Stimulated activated CD8-positive, alpha-beta memory T cell treated with anti-CD3 and anti-CD28 coated beads, Interleukin-4, amount 100 ng/mL, for 48 hours (primary cell): ENCODE measurements at places on chromosomes 12 and 14.

DNA sequence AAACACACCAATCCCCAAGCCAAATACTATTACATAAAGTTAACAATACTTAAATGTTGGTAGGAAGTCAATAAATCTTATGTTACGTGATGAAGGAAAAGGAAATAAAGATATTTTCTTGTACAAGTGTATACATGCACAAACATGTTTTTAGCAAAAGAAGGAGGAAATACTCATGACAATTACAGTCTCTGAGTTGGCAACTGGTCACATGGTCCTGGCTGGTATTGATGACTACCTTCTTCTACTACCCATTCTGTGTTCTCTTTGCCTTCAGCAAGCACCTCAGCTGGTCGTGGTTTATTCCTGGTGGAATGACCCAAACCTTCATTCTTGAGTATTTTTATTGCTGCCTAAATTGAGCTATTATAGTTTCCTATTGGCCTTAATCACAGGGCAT, 84.8 kb downstream of the PLBD1 start:
- DNase-seq: no peak

GRCh38 chr12:53380794-53381730, 1.1 kb downstream of the SP1 start:
- no peak for DNase-seq

DNA sequence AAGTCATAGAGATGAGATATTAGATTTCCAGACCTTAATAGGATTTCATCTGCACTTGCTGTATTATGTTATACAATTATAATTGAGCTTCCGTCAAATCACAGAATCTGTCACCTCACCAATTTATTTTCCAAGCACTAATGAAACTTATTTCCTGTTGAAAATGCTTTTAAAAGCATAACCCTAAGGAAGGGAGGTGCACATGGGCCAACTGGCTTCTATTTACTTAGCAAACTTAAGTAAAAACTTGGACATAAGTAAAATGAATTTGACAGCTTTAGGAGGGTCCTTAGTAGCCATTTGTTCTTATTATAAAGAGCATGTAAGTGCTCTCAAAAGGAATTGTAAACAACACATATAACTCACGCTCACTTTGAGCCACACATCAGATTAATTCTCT, 462.2 kb upstream of the TMPO start:
- no peak for DNase-seq

DNA sequence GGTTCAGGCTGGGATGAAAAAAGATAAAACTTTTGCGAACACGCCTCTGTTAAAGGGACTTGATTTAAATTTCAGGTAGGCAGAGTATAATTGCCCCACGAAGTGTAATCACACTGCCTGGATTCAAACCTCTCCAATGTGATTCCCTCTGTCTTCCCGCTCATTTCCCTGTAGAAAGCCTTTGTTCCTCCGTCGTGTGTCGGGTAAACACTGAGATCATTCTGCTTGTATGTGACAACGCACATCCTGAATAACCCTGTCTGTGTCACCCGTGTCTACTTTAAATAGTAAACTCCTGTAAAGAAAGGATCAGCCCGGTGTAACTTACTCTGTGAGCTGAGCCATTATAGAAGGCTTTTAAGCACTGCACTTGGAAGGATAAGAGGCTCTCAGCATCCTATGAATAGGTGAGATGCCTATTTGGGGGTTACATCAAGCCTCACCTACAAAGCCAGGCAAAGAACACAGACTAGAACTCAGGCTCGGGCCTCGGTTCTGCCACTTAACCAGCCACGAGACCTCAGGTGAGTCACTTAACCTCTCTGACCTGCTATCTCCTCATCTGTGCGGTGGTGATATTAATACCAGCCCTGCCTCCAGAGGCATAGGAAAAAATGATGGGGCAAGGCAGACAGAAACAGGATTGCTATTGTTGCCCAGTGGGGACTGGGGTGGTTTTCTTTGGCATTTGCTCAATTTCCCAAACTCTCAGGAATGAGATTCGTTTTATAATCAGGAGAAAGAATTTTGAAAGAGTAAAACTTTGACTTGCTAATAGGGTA, 74.2 kb downstream of the RBM19 start:
- no peak for DNase-seq

DNA sequence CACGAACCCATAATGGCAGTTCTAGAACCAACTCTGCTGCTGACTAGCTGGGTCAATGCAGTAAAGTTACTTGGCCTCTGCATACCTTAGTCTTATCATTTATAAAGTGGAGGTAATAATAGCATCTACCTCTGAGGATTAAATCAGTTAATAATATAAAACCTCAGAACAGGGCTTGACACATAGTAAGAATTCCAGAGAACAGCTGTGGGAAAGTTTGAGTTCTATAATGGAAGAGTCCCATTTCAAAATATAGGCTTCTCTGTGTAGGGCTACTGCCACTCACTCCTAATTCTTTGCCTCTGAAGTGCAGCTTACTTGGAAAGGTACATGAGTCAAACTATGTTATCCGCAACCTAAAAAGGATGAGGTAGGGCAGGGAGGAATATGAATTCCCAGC, 269.2 kb upstream of the PRKD1 start:
- no peak for DNase-seq

DNA sequence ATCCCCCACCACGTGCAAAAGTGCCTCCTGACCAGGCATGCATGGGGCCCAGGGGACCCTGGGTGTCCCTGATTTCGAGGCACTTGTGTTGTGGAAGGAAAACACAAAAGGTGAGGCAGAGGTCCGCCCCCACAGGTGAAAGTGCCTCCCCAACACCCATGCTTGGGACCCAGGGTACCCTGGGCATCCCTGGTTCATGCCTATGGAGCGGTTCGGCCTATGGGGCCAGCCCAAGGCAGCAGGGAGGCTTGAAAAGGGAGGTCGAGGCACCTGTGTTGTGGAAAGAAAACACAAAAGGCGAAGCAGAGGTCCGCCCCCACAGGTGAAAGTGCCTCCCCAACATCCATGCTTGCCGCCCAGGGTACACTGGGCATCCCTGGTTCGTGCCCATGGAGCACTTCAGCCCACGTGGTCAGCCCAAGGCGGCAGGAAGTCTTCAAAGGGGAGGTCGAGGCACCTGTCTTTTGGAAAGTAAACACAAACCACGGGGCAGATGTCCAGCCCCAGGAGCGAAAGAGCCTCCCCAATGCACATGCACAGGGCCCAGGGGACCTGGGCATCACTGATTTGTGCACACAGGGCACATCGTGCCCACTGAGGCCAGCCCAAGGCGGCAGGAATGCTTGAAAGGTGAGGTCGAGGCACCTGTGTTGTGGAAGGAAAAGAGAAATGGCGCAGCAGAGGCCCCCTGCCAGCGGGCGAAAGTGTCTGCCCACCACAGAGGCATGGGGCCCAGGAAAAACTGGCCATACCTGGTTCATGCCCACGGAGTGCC, 375.5 kb downstream of the ALG10 start:
- peak; percentile 10 for DNase-seq

DNA sequence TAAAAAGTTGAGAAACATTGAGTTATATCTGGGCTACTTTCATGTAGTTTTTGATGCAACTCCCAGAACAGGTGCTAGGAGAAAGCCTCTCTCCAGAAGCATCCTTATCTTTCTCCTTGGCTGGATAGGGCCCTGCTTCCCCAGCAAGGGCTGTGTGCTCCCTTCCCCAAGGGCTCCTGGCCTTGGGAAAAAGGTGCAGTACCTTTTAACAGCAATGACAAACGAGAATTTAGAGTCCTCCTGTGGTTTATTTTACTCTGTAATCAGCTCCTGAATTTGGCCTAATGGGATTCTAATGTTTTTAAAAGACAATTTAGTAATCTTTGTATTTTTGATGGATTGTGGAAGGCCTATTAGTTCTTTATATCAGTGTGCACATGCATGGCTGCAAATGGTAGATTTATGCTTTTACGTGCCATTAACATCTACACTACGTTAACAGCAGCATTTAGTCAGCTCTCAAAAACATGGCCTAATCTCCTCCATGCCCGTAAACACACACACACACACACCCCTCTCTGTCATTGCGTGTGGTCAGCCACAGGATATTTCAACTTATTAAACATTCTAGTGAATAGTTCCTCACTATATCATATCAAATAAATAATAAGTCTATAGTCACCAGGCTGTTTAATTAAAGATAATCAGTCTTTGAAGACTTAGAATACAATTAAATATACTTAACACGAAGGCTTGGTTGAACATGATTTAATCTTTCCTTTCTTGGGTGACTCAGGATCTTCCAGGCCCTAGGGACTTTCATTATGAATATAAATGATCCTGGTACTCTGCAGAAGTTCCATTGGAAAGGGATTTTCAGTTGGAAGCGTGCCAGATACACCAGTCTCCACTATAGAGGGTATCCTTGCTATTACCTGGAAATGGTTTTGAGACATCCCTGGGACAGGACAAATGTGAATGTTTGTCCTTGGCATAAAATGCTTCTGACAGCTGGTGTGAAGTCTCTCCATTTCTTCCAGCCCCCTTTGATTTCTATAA, 181.4 kb upstream of the PWP1 start:
- no peak for DNase-seq

DNA sequence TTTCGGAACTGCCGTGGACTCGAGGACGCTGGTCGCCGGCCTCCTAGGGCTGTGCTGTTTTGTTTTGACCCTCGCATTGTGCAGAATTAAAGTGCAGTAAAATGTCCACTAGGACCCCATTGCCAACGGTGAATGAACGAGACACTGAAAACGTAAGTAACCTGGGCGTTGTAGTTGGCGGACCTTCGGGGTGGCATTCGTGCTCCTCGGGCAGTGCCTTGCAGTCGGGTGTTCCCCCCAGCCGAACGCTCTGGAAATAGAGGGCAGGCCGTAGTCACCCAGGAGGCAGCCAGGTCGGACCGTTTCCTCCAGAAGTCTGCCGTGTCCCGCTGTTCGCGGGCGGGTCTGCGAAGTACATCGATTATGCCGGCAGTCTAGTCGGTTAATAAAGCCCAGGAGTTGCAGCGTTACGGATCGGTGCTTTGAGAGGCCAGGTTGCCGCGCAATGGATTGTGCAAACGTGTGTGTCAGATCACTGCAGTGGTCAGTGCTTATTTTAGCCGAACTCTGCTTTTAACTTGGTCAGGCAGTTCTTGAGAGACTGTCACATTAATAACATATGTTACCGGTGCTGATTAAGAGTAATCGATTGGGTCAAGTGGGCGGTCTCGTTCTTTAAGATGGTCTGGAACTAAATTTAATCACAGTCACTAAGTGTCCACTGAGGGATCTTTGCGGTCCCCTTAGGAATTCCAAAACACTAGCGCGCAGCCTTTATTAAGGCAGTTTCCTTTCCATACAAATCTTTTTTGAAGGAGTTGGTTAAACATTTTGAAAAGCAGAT, 906 bp downstream of the MARK3 start:
- peak; percentile 56 for DNase-seq

GRCh38 chr12:54191550-54192022, 2.8 kb upstream of the SMUG1 start:
- DNase-seq: peak; percentile 81

- no peak for DNase-seq
Observed at GRCh38 chr12:96327346-96327745, 72.9 kb downstream of the CDK17 start.

DNA sequence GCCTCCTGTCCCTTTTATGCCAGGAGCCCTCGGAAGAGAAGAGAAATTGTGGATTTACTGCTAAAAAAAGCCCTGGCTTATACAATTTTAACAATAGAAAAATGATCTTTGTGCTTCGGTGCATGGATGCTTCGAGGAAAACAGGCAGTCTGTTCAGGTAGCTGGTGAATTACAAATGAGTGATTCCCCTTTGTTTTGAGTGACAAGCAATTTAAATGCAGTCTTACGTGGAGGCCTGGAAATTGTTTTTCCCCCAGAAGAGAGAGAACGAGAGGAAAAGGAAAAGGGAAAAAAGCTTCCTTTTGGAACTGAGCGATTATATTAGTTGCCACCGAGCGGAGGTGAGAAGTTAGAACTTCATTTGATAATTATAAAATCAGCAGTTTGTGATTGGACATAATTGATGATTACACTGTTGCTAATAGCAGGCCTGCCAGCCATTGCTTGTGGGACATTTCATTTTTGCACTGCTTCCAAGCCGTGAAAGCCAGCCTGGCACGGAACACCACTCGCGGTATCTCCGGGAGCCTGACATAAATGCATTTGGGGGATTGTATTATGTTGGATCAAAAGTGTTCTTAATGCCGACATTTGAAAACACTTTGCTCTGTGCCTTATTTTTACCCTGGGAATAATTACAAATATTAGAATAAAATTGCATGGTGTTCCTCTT, 117.7 kb downstream of the PHETA1 start:
- no peak for DNase-seq

DNA sequence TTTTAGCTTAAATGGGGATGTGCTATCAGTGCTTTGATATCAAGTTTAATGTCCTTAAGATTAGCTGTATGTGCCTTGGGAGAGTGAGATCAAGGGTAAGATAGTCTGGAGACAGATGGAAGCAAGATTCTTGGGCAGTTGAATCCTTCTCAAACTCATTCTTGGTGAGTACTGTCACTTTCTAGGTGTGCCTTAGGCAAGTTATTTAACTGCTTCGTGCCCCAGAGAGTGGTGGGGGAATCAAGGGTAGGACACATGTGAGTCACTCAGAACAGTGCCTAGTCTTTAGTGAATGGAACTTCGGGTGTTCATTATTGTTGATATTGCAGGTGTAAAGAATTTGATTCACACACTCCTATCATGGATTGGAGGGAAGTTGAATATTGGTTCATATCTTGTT, 803.7 kb downstream of the DIO2 start:
- DNase-seq: no peak

DNA sequence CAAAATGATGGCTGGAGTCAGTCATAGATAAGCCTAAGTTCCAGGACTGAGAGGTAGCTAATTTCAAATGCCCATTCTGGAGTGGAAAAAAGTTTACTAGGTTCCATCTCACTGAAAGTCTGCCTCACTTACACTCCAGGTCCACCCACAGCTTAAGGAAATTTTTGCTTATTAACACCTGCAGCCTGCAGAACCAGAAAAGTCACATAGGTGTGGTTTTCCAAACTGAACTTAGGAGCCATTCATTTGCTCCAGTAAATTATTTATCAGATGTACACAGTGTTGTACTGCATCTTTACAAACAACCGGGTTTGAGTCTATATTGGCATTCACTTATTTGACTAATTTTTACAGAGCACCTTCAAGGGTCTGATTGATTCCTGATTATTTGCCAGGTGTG, 157.4 kb upstream of the ARID2 start:
- DNase-seq: no peak

DNA sequence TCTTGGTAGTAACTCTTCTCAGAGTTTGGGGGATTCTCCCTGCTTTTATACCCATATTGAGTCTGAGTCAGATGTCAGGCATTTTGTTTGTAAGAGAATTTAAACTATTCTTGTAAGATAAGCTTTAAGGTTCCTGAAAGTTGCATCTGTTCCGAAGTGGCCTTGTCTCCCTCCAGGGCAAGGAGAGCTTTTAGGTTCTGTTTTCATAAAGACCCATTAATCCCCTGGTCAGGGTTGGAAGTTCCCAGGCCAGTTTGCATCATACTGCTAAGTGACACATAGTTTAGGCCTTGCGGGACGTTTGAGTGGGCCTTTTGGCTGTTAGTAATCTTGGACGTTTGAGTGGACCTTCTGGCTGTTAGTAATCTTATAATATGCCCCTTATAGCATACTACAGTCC, 396.7 kb downstream of the NPAS3 start:
- no peak for DNase-seq

GRCh38 chr12:26034371-26035142, 76.1 kb downstream of the RASSF8 start:
- DNase-seq: no peak

GRCh38 chr12:29160230-29160629, 11.2 kb downstream of the FAR2 start:
- DNase-seq: no peak
